Stimulated activated CD4-positive, alpha-beta T cell treated with anti-CD3 and anti-CD28 coated beads, Interleukin-12 subunit alpha, Interleukin-12 subunit beta, amount 100 ng/mL, for 4 hours (primary cell): ENCODE measurements at places on chromosomes 11 and 22.

GRCh38 chr22:49300241-49300640 is 527.4 kb downstream of the BRD1 start:
- DNase-seq = no peak

GRCh38 chr11:97544431-97544830 is 1154.6 kb downstream of the JRKL start:
- DNase-seq = no peak

GRCh38 chr11:67581469-67581868 is 2.1 kb upstream of the GSTP1 start:
- no peak for DNase-seq

DNA sequence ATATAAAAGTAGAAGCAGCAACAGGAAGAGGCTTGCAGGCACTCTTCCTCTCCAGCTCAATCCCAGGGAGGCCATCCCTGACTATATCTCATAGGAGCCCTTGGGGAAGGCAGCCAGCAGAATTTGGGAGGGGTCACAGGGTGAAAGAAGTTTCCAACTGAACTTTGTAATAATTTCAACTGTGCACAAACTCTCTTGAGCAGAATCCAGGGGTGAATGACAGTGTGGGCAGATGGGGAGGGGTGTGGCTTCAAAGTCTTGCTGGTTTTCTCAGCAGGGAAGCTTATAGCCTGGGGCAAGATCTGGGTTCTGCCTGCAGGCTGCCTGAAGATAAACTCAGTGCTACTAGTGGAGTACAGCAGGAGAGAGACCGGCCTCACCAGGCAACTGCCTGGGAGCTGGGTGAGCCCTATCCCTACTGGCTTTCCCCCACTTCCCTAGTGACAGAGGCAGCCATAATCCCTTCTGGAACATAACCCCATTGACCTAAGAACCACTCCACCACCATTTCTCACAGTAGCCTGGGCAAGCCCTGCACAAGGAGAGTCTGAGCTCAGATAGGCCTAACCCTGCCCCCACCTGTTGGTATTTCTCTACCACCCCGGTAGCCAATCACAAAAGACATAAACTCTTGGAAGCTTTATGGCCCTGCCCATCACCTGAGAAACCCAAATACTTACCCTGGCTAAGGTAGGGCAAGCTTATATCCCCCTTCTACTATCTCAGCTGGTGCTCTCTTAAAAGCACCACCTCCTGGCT is 17.8 kb upstream of the TTC12 start:
- no peak for DNase-seq

DNA sequence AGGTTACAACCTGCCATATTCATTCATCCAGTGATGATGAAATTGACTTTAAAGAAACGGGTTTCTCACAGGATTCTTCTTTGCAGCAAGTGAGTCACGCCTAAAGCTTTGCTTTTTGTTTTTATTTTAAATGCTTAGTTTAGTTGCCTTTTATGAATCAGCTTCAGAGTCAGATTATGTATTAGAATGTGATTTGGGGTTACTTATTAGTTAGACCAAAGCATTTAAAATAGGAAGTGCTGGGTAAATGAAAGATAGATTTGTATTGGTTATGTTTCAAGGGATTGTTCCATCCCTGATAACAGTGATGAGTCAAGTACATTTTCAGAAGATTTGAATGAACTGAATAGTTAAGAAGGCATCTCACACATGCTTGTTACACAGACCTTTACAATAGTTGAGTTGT is 101.3 kb upstream of the GAL start:
- no peak for DNase-seq

GRCh38 chr11:110772863-110773262 is 60.6 kb upstream of the ARHGAP20 start:
- DNase-seq = no peak
